HuH-7.5 (cell line): ENCODE measurements at places on chromosomes 7 and 10.

DNA sequence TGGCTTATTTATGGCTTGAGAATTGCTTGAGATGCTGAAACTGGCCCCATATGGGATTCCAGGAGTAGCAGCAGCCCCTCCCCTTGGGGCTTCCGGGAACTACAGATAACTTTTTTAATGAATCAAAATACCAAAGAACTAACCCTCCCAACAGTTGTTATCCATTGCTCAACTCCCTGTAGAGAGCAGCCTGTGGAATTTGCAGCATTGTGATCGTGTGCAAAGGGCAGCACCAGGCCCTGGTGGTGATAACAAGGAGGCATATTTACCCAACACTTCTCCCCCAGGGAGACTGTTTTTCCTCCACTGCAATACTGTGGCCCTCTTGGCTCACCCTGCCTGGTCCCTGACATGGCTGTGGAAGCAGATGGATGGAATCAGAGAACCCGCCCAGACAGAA, 196.2 kb downstream of the PLXNA4 start:
- no peak for DNase-seq

DNA sequence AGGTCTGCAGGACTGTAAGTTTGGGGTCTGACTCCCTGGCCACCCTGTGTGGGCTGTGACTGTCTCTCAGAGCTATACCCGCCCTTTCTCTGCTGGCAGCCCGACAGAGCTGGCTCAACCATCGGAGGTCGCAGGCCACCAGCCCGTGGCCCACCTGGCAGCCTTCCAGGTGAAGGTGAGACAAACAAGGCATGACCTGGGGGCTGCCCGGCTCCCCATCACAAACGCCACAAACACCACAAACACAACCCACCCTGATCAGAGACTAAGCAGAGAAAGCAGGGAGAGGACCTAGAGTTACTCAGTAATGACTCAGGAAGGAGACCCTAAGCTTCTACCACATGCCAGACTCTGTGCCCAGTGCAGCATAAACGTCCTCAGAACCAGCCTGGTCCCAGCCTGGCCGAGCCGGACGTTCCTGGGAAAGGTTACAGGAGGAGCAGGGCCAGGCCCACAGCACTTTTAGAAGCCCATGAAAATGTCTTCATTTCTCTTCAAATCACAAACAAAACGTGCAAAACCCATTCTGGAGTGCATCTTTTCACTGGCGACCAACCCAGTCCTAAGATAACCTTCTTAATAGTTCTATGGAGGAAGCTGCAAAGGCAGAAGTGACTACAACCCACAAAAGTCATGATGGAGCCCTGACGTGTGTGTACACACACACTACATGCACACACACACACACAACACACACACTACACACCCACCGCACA, 66.8 kb downstream of the MKI67 start:
- DNase-seq: no peak

GRCh38 chr7:2725178-2726105, 37.4 kb downstream of the AMZ1 start:
- DNase-seq: no peak

DNA sequence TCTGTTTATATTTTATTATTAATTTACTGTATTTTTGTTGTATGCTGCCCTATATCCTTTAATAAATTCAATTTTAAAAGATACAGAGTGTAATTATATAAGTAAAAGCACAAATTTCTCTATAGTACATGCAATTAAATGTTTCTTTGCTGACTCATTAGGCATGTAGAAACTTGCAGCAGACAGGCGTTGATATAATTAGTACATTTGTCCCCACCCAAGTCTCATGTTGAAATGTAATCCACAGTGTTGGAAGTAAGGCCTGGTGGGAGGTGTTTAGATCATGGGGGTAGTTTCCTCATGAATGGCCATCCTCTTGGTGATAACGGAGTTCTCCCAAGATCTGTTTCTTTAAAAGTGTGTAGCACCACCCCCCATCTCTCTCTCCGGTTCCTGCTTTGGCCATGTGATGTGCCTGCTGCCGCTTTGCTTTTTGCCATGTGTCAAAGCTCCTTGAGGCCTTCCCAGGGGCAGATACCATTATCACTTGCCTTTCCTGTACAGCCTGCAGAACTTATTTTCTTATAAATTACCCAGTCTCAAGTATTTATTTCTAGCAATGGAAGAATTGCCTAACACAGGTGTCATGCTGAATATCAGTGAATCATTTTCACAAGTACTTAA, 63.7 kb downstream of the TSPAN12 start:
- no peak for DNase-seq

DNA sequence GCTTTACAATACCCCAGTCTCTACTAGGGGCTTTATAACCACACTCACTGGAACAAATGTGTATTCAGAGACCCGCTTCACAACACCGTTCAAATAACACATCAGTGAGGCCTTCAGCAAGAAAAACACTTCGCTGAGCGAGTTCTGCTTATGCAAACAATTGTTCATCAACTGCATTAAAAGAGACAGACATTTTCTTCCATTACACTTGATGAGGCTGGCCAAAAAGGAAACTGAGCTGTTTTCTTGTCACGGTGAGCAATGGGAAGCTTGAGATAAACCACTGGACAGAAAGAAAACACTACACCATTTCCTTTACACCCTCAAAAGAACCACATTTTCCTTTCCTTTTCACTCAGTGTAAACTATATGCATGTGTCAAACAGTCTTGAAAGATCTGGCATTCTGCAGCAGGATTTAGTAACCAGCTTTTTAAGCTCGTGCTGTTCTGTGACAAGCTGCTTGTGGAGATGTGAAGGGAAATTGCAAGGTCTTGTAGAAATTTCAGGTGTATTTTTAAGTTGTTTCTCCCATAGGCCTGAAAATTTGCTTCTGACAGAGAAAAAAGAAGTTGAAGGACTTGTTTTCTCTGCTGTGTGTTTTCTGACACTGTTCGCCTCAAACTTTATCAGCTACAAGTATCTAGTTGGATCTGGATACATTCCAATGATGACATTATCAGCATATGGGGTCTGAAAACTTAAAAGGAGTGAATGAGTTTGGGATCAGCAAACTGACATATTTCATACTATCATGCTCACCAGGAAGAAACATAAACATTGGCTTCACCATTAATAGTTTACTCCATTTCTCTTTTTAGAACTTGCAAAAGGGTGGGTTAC, 693.1 kb downstream of the PARD3 start:
- no peak for DNase-seq

DNA sequence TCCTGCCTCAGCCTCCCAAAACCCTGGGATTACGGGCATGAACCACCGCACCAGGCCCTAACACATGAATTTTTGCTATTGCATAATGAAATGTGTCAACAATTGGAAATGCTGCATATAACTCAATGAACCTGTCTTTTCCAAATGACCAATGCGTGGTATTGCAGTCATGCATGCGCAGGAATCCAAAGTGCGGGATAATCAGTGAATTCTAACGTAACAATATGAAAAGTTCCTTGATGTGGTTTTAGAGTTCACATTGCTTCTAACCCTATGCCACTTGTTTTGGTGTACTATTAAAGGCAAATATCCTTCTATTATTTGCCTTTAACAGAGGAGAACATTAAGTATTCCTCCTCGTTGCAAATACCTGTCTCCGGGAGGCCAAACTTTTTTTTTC, 10.5 kb downstream of the TDRD1 start:
- DNase-seq: no peak

DNA sequence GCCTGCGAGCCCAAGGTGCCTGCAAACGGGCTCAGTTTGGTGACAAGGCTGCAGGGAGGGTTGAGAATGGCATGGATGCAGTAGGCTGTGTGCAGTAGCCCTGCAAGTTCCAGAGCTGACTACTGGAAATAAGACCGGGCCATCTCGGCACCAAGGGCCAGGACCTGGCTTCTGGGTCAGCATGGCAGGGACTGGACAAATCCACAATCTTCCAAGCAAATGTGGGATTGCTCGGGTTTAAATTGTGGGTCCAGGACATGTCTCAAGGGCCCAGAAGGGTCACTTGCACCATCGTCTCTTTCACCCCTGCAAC, 78.0 kb downstream of the GPR26 start:
- no peak for DNase-seq

- no peak for DNase-seq
Observed at GRCh38 chr10:116597543-116597942, 6.8 kb downstream of the PNLIPRP1 start.

DNA sequence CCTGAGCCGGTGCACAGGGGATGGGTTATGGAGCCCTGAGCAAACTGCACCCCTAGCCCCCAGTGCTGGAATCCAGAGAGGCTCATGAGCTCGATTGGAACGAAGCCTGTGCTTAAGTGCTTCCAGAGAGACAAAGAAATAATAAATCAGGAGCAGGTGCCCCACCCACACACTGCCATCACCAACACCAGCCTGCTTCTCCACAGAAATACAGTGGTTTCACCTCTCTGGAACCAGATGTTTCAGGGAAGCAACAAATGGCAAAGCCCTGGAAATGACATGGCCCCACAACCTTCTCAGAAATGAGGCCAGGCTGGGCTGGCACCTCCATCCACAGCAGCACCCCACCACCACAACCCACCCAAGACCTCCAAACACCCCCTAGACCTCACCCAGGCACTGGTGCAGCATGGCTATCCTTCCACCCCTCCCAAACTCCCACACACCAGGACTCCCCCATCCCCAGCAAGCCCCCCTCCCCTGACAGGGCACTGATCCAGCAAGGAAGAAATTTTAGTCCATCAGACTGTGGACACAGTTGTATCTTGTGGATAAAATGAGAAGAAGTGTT, 4.1 kb upstream of the SLC18A3 start:
- no peak for DNase-seq

DNA sequence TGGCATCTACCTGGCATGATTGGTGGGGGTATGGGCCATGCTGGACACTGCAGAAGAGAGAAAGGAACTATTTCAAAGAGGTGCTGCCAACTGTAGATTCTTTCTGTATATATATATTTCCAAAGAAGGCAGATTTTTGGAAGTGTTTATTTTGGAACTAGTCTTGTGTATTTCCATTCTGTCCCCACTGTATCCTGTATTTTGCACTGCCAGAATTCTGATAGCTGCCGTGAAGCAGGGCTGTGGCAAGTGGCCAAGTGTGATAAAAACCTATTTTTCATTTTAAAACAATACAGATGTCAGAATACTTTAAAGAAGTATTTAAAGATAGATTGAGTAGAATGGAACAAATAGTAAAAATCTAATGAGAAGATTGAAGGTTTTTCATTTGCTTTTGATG, 17.1 kb downstream of the MCU start:
- no peak for DNase-seq

DNA sequence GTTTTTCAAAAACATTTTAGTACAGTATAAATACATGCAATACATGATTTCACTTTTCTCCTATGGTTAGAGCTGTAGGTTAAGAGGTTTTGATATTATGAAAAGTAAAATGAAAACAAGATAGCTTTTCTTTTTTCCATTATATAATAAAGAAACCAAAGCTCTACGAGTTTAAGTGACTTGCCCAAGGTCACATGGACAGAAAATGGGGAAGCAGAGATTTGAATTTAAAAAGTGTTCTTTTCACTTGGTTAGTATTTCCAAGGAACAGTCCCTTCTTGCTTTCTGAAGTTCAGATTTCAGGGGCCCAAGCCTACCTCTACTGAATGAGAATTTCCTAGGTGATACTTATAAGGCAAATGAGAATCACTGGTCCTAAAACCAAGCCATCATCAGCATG, 13.2 kb upstream of the MAP3K8 start:
- no peak for DNase-seq

GRCh38 chr10:61669161-61669725, 6.5 kb downstream of the CABCOCO1 start:
- DNase-seq: no peak

- no peak for DNase-seq
Observed at GRCh38 chr10:72392571-72392970, 37.9 kb upstream of the DNAJB12 start.

GRCh38 chr7:4739528-4739992, 35.9 kb upstream of the AP5Z1 start:
- peak; percentile 69 for DNase-seq

DNA sequence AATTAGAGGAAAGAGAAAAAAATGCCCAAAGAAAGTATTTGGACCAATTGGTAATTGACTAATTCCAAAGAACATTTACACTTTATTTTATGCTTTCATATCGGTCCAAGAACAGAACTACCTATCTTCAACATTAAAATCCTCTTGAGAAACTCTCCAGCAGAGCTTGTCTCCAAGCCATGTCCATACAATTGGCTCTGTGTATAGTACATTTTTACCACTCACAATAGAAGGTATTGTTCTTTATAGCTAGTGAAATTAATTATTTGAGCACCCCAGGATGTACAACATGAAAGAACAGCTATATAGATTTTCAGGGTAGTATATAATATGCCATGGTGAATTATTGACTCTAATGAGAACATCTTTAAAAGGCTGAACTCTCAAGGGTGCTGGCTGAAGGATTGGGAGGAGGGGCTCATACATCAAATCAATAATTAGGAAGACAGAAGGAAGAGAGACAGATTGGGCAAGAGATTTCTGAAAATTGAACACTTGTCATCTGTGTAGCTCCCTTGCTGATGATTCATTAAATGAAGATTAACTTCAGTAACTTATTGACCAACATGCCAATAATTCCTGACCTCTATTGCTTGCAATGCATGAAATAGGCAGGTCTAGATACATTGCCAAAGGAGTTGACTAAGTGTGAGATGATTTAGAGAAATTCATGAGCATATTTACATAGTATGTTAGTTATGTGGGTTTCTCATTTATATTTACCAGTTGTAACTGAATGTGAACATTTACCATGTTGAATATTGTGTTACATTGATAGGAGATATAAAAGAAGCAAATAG, 249.7 kb downstream of the MTERF1 start:
- no peak for DNase-seq

DNA sequence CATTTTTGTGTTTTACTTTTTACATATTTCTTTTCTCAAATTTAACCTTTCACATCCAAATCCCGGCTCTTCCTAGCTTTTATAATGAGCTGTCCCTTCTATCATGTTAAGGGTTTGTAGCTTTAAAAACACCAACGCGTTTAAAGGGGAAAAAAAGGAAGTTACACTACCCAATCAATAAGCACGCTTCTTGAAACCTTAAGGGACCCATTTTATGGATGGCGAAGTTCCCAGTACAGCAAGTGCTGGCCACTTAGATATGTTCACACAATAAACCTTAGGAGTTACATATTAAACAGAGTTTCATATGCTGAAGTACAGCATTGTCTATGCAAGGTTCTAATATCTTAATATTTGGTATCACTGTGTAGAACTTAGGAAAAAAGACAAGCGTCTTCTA, 1.8 kb downstream of the GNG11 start:
- no peak for DNase-seq

GRCh38 chr7:107387128-107387527, 82.7 kb upstream of the GPR22 start:
- DNase-seq: no peak

- DNase-seq: no peak
Observed at GRCh38 chr10:47266602-47267001, 33.4 kb upstream of the GDF10 start.

DNA sequence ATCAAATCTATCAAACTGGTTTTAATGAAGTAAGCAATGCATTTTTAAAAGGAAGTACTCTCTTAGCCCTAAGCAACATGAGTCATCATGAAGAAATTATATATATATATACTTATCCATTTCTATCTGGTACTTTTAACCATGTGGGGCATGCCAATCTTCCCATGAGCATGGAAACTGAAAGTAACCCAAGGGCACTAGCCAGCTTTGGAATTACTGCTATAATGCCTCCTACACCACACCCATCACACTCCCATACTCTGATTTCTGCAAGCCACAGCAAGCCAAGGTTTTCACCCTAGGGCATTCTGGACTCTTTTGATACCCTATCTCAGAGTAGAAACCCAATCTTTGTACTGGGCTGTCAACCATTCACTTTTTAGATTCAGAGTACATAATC, 204.6 kb downstream of the IMMP2L start:
- no peak for DNase-seq

- no peak for DNase-seq
Observed at GRCh38 chr10:987620-987869, 689 bp upstream of the GTPBP4 start.

- peak; percentile 39 for DNase-seq
Observed at GRCh38 chr10:92239600-92240288, 51.1 kb downstream of the CPEB3 start.
